ENCODE measurements at places on chromosomes 2 and 18. TPM values are rescaled to one million over a fixed set of nuclear protein-coding genes. Genes with fewer than 3 reads are reported as not detected.
A peak's percentile ranks its signal among the peaks of the same experiment; 100 is the strongest.

DNA sequence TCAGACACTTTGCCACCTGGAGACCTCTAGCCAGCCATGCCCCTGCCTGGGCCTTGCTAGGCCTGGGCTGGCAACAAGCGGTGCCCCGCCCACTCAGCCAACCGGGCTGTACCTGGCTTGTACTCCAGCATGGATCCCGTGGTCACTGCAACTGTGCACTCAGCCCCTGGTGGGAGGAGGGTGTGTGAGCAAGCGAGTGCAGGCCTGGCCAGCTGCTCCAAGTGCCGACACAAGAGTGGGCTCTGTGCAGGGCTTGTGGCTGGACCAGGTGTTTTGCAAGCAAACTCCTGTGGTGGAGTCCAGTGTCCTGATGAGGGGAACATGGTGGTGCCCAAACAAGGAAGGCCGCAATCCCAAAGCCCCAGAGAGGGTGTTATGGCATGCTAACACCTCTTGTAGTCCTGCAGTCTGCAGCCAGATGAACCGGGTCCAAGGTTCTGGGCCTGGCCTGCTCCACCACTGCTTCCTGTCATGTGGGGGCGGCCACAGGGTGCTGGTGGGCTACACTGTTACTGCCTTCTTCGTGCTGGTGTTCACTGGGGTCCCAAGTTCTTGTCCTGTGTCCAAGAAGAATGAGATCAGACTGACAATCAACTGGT is 60.1 kb upstream of the CD28 start:
- no peak for DNase-seq

GRCh38 chr2:49271060-49271606 is 116.8 kb upstream of the FSHR start:
- DNase-seq: no peak

DNA sequence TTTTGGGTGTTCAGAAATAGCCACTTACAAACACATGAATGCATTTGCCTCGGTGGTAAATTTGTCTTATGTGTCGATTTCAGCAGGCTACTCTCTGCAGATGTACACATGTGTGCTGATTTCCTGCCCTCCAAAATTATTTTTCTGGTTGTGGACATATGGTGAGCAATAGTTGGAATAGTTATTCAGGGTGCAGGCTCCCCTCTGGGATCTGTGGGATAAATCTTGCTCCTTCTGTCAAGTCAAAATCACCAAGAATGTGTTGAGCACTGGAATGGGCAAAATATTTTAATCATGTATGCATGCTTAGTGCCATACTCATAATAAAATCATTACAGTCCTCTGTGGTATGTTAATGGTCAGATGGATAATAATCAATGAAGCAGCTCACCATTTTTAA is 684.5 kb downstream of the BCL11A start:
- DNase-seq: no peak

GRCh38 chr2:230492107-230492506 is 76.1 kb downstream of the SP100 start:
- no peak for DNase-seq

DNA sequence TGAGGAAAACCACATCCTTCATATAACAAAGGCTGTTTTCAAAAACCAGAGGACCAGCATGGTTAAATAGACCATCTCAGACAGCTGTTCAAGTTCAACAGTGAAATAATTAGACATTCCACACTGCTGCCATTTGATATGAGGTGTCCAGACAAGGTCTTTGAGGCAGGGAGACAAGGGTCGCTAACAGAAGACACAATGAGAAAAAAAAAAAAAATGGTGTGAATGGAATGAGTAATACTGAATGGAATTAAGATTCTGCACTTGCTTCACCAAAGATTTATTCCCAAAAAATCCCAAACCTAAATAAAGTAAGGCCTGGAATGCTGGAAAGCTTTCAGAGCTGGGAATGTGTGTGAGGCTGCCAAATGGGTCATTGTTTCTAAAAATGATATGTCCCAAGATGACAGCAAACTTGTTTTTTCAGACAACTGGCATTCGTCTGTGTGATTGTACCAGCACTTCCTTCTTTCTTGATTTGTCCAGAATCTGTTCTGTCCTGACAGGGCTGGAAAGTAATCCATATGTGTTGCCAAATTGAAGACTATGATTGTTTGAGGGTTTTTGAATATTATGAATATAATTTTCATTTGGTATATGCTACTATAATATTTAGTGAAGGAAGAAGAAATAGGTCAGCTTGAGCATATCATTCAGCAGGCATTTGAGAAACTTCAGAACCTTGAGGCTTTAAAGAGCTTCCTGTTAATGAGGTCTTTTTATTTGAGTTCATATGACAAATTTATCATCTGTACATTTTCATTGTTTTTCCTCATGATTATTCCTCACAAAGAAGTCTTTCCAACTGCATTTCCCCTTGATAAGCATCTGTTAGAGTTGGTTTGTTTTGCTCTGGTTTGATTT is 85.2 kb upstream of the ITGA4 start:
- peak; percentile 10 for DNase-seq

DNA sequence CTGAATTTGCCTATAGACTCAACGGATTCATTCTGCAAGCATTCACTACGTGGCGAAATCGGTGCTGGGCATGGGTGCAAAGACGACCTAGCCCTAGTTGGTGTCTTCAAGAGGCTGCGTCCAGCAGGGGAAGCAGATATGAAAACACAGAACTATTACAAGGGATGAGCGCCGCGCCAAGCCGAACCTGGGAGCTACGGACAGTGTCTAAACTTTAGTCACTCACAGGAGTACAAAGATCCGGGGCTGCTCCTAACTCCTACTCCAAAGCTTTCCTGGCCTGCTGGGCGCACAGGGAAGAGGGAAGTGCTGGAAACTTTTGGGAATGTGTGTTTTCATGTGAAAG is 732 bp upstream of the ANXA4 start:
- DNase-seq: no peak

DNA sequence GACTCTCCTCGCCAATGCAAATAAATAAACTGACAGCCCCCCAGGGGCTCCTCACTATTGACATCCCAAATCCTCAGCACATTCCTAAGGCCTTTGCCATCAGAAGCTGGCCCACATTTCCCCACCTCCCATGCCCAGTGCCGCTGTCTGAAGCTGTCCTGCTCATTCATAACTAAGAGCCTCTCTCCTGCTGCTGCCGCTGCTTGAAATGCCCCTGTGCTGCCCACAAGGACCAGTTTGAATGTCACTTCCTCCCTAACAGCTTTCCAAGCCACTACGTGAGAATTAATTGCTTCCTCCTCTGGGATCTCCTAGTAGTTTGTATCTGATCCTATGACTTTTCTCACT is 151.6 kb upstream of the CAPN13 start:
- no peak for DNase-seq

DNA sequence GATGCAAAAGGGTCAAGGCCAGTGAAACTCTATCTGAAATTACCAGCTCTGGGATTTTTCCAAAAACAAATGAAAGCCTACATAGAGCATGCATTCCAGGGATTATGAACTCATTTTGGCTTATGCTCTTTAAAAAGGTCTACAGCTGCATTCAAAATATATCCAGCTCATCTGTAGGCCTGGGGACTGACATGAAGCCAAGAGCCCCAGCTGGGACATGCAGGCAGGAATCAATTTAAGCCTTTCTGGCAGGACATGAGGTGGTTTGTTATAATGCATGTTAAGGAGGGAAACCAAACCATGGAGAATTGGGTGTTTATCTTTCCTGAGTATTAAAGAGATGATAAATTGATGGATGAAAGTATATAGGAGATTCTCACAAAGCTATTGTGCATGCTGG is 164.5 kb downstream of the RBM43 start:
- no peak for DNase-seq

GRCh38 chr2:160242893-160243564 is 43.0 kb upstream of the ITGB6 start:
- no peak for DNase-seq

- DNase-seq: no peak
Observed at GRCh38 chr2:101446869-101447268, 28.0 kb downstream of the RFX8 start.

DNA sequence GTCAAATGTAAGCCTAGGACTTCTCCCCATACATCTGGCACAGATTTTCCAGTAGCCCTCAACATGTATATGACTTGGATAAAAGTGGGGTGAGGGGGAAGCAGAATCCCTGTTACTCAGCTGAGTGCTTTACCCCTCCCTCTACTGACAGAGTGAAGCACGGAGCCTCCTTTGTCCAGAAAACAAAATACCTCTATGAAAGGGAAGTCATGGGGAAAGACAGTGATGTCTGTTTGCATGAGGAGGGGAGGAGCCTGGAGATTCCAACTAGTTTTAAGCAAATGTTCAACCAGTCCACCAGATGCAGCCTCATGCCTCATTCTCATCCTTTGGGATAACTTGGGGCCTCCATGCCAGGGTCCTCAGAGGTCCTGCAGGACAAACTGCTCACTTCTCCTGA is 203.9 kb downstream of the SMAD2 start:
- DNase-seq: no peak

- DNase-seq: no peak
Observed at GRCh38 chr2:104378853-104379374, 475.0 kb upstream of the POU3F3 start.

- DNase-seq: no peak
Observed at GRCh38 chr2:176935543-176936102, 277.0 kb upstream of the HNRNPA3 start.

DNA sequence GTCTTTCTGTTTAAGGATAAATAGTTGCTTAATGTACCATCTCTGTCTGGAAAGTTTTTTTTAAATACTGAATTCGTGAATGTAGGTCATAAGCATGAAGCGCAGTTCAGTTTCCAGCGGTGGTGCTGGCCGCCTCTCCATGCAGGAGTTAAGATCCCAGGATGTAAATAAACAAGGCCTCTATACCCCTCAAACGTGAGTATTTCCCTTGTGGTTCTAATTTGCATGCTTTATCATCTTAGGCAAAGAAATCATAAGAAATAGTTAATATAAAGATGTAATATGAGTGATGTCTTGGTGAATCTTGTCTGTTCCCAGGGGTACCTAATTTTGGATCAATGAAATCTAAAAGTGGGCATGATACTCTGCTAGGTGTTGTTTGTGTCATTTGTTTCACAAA is 1.5 kb downstream of the NDC80 start:
- no peak for DNase-seq

- DNase-seq: no peak
Observed at GRCh38 chr2:216033403-216033802, 20.1 kb upstream of the MREG start.

- DNase-seq: no peak
Observed at GRCh38 chr2:201441409-201441808, 9.8 kb downstream of the TRAK2 start.

DNA sequence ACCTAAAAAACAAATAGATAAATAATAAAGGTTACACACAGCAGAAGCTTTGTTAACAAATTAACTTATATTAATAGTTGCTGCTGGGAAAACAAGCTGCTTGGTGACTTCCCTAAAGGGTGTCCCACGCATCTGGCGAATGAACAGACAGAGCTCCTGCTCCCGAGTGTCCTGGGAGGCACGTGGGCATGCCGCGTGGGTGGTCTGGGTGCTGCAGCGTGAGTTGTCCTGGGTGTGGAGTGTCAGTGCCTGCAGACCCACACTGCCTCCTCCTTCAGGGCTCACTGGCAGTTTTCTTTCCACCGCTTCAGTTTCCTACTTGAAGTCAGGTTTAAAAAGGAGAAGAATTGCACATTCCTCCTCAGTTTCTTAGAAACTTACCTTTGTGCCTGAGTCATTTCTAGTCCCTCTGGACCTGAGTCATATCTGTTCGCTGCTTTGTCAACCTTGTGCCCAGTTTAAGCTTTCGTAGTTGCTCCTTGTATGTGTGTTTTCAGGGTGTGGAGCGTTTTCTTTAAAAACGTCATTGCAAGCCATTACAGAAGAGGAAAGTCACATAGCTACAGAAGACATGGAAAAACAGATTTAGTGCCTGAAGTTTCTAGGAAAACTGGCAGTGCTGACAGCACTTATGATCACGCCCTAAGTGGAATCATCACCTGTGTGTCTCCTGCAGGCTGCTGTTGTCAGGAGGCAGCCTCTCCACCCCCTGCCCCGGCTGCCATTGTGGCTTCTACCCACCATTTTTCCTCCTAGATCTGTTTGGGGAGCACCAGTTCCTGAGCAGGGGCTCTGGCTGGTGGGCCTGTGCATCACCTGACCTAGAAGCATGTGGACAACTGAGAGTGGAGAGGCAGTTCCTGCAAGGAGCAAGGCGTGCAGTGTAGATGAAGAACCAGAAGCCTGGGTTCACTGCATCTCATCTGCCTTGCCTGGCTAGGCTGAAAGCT is 24.5 kb downstream of the IMPA2 start:
- no peak for DNase-seq

- DNase-seq: no peak
Observed at GRCh38 chr2:50529600-50530218, 502.2 kb downstream of the NRXN1 start.

GRCh38 chr18:35610089-35610488 is 28.5 kb downstream of the GALNT1 start:
- no peak for DNase-seq

DNA sequence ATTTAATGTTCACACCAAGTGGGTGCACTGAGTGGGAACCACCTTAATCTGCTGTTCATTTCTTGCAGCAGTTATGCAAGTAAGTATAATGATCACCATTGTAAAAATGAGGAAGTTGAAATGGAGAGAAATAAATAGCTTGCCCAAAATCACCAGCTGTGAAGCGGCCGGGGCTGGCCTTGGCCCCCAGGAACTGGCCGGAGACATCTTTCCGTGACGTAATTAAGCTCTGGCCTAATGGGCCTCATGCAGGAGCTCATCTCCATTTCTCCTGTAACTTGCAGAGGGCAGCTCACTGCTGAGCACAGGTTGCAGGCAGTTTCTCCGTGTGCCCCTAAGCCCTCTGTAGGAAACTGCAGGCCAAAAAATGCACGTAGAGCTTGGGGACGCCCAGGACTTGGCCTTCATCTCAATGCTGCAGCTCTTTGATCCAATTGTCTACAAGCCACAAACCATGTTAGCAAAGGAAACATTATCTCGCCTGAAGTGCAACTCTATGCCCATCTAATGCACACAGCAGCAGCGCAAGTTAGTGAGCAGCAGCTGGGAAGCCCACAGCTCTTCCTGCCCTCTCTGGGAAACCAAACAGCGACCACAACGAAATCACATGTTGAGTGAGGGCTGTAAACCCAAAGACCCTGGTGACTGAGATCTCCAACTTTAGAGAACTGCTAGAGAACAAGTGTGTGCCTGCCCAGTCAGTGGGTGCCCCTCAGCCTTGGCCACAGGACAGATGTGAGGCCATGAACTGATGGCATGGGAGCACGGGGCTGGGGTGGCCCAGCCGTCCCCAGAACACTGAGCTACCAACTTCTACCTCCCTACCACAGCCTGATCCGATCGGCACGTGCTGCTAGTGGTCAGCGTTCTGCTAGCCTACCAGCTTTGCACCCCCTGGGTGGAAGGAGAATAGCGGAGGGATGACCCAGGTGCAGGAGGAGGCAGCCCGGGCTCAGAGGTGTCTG is 28.8 kb downstream of the APCDD1 start:
- no peak for DNase-seq

The CHST9 gene
- total RNA-seq: not detected

The RAB27B gene
- total RNA-seq: 0.13 TPM

The ABCG8 gene
- not detected for total RNA-seq

The HPCAL1 gene
- 105 TPM for total RNA-seq

The SERPINB3 gene
- not detected for total RNA-seq

Measured in pulmonary artery endothelial cell (primary cell).